ENCODE measurements at places on chromosomes 6 and 20.
A peak's percentile ranks its signal among the peaks of the same experiment; 100 is the strongest.

- DNase-seq = no peak
These were observed 246.8 kb upstream of the SGK1 start for GRCh38 chr6:134564705-134565104.

DNA sequence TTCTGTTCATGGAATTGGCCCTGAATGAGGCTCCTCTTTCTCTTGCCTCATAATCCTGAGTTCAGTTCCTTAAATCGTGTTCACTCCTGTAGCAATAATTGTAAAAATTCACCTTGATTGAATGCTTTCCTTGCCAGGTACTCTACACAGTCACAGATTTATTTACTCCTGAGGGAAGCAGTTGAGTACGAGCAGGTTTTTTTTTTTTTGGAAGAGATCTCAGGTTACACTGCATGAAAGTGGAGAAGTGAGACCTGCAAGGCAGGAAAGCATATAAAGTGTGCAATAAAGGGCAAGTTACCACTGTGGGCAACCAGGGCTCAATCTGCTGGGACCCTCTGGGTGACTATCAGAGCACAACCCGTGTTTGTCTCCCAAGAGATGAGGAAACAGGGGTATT is 93.0 kb upstream of the DOK5 start:
- DNase-seq = no peak

DNA sequence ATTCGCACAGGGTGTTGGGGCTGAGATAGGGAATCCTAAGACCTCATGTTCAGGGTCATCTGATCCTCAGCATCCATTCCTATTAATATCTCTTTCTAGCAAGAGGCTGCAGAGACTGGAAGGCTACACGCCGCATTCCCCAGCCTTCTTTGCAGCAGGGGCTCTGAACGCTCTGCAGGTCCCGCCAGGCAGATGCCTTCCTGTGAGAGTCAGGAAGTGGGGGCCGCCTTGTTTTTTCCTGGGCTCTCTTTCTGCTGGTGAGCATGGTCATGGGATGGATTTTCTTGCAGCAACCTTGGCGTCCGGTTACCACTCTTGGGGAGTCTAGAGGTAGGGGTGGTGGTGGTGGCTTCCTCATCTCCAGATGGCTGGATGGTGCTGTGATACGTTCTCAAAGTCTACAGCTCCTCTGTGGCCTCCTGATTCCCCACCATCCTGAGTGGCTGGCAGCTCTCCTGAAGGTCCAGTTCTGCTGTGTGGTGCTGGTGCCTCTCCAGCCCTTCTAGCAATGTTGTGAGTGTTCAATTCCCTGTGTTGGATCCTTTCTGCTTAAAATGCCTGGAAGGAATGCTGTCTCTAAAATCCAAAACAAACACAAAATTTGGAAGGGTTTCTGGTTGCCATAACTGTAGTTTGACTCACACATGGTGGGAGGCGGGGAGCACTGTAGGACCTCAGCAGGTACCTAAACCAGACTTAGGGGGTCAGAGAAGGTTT is 111.9 kb downstream of the CEBPB start:
- DNase-seq = no peak

GRCh38 chr20:12173347-12174012 is 255.8 kb downstream of the BTBD3 start:
- DNase-seq = no peak

GRCh38 chr6:20661721-20662120 is 127.5 kb downstream of the CDKAL1 start:
- DNase-seq = peak; percentile 94

GRCh38 chr6:37566111-37566949 is 66.6 kb upstream of the CCDC167 start:
- DNase-seq = peak; percentile 29

DNA sequence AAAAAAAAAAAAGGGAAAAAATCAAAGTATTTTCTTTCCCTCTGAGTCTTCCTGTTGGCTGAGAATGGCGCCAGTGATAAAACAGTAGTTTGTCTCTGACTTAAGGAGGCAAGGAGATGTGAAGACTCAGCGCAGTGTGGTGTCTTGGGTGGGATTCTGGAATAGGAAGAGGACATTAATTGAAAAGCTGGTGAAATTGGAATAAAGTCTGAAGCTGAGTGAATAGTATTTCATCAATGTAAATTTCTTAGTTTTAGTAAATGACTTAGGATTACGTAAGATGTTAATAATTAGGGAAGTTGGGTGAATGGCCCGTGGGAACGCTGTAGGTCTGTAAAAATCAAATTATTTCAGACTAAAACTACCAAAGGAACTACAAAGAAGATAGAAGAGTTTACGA is 122.8 kb upstream of the ZNF217 start:
- DNase-seq = no peak

GRCh38 chr6:11093376-11093625 is 333 bp upstream of the SMIM13 start:
- no peak for DNase-seq

DNA sequence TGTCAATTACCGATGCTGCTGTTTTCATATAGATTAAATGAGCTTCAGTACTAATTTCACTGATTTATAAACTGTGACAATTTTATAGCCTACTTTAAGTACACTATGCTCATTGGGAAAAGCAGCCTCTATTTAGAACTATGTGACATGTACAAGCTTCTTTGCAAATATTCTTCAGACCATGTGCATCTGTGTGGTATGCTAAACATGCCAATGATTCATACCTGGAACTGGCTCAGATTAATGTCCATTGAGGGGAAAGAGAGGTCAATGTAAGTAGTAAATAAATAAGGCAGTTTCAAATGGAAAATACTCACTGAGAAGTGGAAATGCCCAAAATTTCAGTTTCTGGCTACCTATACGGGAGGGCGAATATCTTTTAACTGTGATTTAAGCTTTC is 777.7 kb downstream of the C6orf118 start:
- no peak for DNase-seq

DNA sequence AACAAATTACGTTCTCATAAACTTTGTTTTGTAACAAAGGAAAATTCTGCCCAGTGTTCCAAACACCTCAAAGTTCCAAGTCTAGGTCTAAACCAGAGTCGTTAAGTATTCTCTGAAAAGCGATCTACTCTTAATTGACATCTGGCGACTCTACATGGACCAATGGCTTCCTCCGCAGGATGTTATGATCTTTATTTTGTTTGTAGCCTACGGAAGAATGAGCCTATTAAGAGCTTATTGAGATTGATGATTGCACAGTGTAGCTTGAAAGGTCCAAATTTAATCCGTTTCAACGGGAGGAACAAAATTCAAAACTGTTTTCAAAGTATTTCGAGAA is 61.1 kb downstream of the FAM217A start:
- DNase-seq = peak; percentile 44

DNA sequence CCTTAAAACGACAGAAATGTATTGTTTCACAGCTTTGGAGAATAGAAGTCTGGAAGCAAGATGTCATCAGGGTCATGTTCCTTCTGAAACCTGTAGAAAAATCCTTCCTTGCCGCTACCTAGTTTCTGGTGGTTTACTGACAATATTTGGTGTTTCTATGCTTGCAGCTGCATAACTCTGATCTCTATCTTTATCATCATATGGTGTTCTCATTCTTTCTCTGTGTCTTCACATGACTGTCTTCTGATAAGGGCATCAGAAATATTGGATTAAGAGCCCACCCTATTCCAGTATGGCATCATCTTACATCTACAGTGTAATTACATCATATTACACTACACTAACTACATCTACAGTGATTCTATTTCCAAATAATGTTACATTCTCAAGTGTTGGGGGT is 148.0 kb downstream of the MANEA start:
- DNase-seq = no peak

- DNase-seq = no peak
These were observed 126.8 kb downstream of the IPCEF1 start for GRCh38 chr6:154229786-154230185.

DNA sequence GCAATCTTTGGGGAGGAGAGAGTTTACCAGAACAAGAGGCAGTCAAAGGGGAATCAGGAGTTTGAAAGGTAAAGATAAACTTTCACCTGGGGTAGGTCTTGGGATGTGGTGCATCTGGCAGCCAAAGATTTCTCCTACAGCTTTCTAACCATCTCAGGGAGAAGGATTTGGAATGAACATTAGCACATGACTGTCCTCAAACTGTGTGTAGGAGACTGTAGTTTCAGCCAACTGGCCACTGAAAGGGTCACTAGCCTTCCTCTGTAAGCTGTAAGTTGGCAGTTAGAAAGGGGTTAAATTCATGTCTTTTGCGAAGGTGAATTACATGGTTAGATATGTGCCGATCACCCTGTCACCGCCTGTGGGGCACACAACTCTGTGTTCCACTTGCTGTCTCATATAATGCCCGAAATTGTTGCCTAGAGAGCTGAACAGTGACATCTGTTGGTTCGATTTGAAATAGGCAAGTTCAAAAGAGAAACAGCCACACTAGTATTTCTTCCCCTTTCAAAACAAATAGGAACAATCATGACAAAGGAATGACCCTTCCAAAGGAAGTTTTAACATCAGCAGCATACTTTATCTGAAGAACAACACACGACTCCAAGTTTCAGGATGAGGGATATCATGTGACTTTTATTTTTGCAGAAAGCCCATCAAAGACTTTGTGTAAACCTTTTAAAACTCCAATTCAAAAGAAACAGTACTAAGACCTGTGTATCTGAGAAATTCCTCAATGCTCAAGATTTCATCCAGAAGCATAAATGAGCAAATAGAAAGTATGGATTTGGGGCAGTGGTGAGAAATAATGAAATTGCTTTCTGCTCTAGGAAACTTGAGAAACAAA is 1.1 kb upstream of the OPN5 start:
- peak; percentile 79 for DNase-seq

- DNase-seq = no peak
These were observed 436.5 kb downstream of the DHX35 start for GRCh38 chr20:39398656-39399055.

- no peak for DNase-seq
These were observed 259.3 kb downstream of the NRN1 start for GRCh38 chr6:5747379-5747778.

- no peak for DNase-seq
These were observed 129.8 kb upstream of the GJE1 start for GRCh38 chr6:142002825-142003405.

GRCh38 chr6:168709991-168710390 is 269.0 kb downstream of the SMOC2 start:
- no peak for DNase-seq

DNA sequence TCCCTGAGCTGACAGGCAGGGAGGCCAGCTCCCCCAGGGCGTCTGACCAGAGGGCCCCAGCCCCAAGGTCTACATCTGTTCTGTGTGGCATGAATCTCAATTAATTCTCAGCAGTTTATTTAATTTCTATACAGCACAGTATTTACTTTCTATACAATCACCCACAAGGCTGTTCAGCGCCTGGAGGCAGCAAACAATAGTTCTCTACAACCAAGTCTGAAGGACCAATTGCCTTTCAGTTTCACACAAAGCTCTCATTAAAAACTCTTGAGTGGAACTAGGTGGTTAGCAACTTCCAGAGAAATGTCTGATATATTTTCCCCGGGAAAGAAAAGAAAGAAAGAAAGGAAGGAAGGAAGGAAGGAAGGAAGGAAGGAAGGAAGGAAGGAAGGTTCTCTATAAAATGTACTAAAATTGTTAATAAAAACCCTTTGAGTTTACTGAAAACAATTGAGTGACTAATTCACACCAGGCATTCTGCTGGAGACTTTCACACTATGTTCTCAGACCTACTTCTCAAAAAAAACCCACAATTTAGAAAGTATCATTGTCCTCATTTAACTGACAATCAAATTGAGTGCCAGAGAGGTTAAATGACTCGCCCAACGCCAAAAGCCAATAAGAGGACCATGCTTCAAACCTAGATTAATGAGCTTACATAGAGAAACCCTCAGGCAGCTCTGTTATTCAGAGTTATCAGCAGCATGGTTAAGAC is 62.5 kb downstream of the METTL24 start:
- DNase-seq = no peak

DNA sequence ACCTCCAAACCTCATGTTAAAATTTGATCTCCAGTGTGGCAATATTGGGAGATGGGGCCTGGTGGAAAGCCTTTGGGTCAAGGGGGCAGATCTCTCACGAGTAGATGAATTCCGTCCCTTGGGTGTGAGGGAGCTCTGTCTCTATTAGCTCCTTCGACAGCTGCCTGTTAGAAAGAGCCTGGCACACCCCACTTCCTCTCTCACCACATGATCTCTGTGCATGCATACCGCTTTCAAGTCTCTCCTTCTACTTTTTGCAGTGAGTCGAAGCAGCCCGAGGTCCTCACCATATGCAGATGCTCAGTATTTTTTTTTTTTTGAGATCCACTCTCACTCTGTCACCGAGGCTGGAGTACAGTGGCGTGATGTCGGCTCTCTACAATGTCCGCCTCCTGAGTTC is 176.9 kb downstream of the SYNDIG1 start:
- no peak for DNase-seq

GRCh38 chr6:133512410-133513016 is 271.4 kb downstream of the EYA4 start:
- peak; percentile 66 for DNase-seq

DNA sequence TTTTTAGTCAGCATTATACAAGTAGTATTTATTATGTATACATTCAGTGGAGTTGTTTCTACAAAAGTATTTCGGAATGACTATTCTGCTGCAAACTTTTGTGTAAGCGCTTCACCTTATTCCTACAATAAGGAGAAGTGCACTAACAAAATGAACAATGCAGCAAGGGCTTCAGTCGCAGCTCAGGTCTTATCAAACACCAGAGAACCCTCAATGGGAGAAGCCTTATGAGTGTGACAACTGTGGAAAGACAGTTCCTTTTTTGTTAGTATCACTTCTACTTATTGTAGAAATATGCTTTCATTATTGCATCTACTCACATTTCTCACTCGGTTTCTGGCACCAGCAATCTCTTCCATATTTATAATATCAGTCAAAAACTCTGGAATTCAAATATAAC is 18.8 kb downstream of the ZKSCAN3 start:
- no peak for DNase-seq

DNA sequence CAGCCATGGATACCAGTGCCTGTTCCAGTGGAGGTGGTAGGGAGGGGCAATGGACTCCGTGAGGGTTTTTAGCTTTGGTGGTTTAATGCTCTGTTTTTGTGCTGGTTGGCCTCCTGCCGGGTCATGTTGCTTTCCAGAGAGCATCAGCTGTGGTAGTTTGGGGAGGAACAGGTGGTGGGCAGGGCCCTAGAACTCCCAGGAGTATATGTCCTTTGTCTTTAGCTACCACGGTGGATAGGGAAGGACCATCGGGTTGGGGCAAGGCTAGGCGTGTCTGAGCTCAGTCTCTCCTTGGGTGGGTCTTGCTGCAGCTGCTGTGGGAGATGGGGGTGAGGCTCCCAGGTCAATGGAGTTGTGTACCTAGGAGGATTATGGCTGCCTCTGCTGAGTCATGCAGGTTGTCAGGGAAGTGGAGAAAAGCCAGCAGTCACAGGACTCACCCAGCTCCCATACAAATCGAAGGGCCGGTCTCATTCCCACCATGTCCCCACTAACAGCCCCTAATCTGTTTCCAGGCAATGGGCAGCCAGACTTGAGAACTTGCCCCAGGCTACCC is 38.9 kb downstream of the MRAP2 start:
- peak; percentile 31 for DNase-seq

GRCh38 chr6:130928158-130928912 is 101.1 kb downstream of the SMLR1 start:
- no peak for DNase-seq
